Parietal lobe (tissue), 2 donors: ENCODE measurements at places on chromosomes 7 and 10. TPM values are rescaled to one million over a fixed set of nuclear protein-coding genes. Genes with fewer than 3 reads are reported as not detected.

Gene FAM13C
- total RNA-seq, result 41.6 TPM

Gene OR6B1
- total RNA-seq, result not detected

Gene CUZD1
- 2.8 TPM for total RNA-seq

Gene UNCX
- not detected for total RNA-seq

Gene SLC29A4
- total RNA-seq, result 24.4 TPM

Gene VIM
- 267 TPM for total RNA-seq

Gene ECHDC3
- total RNA-seq, result 3.1 TPM

Gene MYO1G
- total RNA-seq, result 0.63 TPM

Gene NCF1
- total RNA-seq, result not detected

Gene CUBN
- total RNA-seq, result 7.2 TPM

Gene SORCS3
- total RNA-seq, result 23.5 TPM

Gene AGBL3
- 10.3 TPM for total RNA-seq

Gene GARS1
- 83.3 TPM for total RNA-seq

Gene PON2
- total RNA-seq, result 69.5 TPM

Gene ETV1
- total RNA-seq, result 68.2 TPM

Gene LIPM
- not detected for total RNA-seq

Gene GPNMB
- total RNA-seq, result 2.2 TPM

Gene PNLIP
- not detected for total RNA-seq

Gene SEMA3E
- total RNA-seq, result 20.3 TPM

Gene SLC18A3
- total RNA-seq, result not detected

Gene SKAP2
- total RNA-seq, result 3.8 TPM

Gene PDZD7
- total RNA-seq, result 12.5 TPM

Gene TMEM176B
- not detected for total RNA-seq

Gene UCMA
- not detected for total RNA-seq

Gene FBXL13
- total RNA-seq, result 5.6 TPM

Gene HMX3
- total RNA-seq, result not detected

Gene ACTL6B
- 107 TPM for total RNA-seq

Gene PTPN20
- total RNA-seq, result 17.5 TPM

Gene TNS3
- total RNA-seq, result 12.5 TPM

Gene FAM241B
- 8.1 TPM for total RNA-seq

Gene EGR2
- total RNA-seq, result 0.63 TPM

Gene PSD
- 124 TPM for total RNA-seq

Gene LLCFC1
- not detected for total RNA-seq

Gene ACSM6
- not detected for total RNA-seq

Gene KIF20B
- total RNA-seq, result 13.1 TPM

Gene LBX1
- not detected for total RNA-seq

Gene RTKN2
- total RNA-seq, result 9.7 TPM

Gene WEE2
- 1.3 TPM for total RNA-seq

Gene STEAP1B
- total RNA-seq, result 1.9 TPM
